Amniotic epithelial cell (primary cell): ENCODE measurements at places on chromosomes 2 and 18.
A peak's percentile ranks its signal among the peaks of the same experiment; 100 is the strongest.

GRCh38 chr2:138424436-138425140 lies 77.0 kb upstream of the SPOPL start:
- DNase-seq = no peak

GRCh38 chr2:236873636-236874035 lies 212.1 kb upstream of the COPS8 start:
- no peak for DNase-seq

DNA sequence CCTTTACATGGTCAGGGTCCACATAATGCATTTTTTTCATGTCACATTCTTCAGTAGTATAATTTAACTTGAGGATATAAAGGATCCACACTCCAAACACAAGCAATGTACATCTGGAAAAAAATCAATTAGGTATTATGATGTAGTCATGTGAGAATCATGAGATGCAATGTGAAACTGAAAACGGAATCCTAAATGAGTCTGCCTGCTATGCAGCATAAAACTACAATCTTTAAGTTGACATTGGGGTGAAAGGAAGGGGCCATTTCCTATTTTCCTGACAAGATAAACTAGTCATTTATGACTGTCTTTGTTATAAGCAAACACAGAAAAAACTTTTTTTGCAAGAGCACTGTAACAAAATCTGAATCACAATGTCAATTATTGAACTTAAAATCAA lies 27.6 kb downstream of the ST3GAL5 start:
- no peak for DNase-seq

DNA sequence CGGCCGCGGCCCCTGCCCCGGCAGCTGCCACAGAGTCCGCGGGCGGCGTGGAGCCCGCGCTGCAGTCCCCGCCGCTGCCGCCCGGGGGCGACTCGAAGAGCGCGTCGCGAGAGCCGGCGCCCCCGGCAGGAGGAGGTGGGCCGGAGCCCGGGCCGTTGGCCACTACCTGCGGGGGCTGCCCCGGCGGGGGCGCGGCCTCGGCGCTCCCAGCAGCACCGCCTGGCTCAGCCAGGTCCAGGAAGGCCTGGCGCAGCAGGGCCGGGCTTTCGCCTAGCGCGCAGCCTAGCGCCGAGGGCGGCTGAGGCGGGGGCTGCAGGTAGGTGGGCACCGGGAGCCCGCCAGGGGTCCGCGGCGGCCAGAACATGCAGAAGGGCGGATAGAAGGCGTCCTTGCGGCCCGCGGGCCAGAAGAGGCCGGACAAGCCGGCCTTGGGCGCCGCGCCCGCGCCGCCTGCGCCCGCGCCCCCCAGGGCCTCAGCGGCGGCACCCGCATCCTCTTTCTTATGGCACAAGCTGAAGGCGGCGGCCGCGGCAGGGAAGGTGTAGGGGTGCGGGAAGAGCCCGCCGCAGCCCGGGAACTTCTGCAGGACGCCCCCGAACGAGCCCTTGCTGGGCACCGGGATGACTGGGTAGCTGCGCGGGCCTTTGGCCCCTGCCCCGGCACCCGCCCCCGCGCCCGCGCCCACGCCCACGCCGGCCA lies 3.9 kb downstream of the SKOR2 start:
- no peak for DNase-seq

GRCh38 chr18:23798824-23799223 lies 109.6 kb downstream of the LAMA3 start:
- peak; percentile 40 for DNase-seq
